ENCODE measurements at places on chromosomes 16 and 17. TPM values are rescaled to one million over a fixed set of nuclear protein-coding genes. Genes with fewer than 3 reads are reported as not detected.
A peak's percentile ranks its signal among the peaks of the same experiment; 100 is the strongest.

- DNase-seq, result peak; percentile 97
Observed at GRCh38 chr17:82716203-82717010, at the start of gene FN3KRP. FN3KRP (plus strand) TSS chr17:82716706; CDS start chr17:82716756, 50 bp downstream.

- DNase-seq, result no peak
Observed at GRCh38 chr16:15885560-15886001, 2.8 kb downstream of the CEP20 start.

GRCh38 chr16:17347624-17348023, 123.1 kb downstream of the XYLT1 start:
- no peak for DNase-seq

GRCh38 chr17:65559804-65560627, 1.4 kb downstream of the AXIN2 start:
- DNase-seq, result peak; percentile 82

DNA sequence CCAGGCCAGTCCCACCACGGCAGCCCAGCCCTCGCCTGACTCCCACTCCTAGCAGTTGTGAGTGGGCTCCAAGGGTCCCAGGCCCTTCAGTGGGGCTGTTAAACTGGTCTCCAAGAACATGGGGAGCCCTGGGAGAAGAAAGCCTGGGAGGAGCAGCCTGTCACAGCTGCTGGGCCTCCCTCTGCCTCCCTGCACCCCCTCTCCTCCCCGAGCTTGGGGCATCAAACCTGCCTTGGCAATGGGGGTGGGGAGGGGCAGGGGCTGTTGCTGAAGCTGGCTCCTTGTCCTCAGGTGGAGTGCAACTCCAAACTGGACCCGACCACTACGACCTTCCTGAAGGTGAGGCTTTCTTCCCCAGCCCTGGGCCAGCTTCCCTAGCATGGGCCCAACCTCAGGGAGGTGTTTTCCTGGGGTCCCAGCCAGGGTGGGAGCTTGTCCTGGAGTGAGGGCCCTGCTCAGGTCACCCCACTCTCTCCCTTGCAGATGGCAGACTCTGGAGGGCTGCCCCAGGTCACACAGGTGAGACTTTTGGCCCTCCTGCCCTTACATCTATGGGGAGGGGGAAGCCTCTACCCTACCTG, 6.6 kb upstream of the SETD6 start:
- no peak for DNase-seq

GRCh38 chr17:3894911-3895343, 2.1 kb upstream of the CAMKK1 start:
- peak; percentile 69 for DNase-seq

Gene VPS4A
- 42.1 TPM for polyA plus RNA-seq

- DNase-seq, result no peak
Observed at GRCh38 chr17:68097161-68097805, 61.7 kb downstream of the KPNA2 start.

GRCh38 chr16:50980666-50981065, 170.4 kb downstream of the SALL1 start:
- peak; percentile 11 for DNase-seq

- no peak for DNase-seq
Observed at GRCh38 chr16:58459344-58460218, 40.4 kb upstream of the NDRG4 start.

DNA sequence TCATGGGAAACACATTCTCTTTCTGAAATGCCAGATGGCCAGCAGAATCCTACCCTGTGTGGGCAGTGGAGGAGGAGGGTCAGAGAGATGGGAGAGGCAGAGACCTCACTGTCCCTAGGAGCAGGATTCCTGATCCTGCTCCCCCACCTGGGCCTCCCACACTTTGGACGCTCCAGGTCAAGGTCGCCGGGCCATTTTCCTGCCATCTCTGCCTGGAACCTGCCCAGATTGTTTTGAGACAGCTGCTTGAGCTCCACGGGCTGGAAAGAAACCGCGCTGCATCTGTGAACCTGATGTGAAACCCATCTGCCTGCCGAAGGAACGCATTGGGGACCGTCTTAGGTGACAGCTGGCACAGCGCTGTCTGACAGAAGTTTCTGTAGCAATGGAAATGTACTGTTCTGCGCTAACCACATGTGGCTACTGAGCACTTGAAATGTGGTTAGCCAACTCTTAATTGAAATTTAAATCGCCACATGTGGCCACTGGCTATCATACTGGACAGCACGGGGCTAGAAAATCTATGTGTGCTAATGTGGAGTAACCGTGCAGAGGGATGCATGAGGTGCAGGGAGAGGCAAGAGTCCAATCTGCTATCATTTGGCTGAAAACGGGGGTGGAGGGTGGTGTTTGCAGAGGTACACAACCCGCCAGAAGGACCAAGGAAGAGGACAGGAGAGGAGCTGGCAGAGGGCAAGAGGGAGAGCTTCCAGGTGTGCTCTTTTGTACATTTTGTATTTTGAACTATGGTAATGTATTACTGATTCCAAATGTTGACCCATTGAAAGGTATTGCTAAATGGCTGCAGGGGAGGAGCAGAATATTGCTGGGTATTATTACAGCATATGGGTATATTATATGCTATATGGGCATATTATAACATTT, 15.4 kb upstream of the NUBP1 start:
- peak; percentile 44 for DNase-seq
